ENCODE measurements at places on chromosomes 1 and 21.

- no peak for DNase-seq
Observed at GRCh38 chr1:214136324-214136919, 144.5 kb upstream of the SMYD2 start.

- DNase-seq, result no peak
Observed at GRCh38 chr1:17061892-17062291, 8.1 kb upstream of the SDHB start.

DNA sequence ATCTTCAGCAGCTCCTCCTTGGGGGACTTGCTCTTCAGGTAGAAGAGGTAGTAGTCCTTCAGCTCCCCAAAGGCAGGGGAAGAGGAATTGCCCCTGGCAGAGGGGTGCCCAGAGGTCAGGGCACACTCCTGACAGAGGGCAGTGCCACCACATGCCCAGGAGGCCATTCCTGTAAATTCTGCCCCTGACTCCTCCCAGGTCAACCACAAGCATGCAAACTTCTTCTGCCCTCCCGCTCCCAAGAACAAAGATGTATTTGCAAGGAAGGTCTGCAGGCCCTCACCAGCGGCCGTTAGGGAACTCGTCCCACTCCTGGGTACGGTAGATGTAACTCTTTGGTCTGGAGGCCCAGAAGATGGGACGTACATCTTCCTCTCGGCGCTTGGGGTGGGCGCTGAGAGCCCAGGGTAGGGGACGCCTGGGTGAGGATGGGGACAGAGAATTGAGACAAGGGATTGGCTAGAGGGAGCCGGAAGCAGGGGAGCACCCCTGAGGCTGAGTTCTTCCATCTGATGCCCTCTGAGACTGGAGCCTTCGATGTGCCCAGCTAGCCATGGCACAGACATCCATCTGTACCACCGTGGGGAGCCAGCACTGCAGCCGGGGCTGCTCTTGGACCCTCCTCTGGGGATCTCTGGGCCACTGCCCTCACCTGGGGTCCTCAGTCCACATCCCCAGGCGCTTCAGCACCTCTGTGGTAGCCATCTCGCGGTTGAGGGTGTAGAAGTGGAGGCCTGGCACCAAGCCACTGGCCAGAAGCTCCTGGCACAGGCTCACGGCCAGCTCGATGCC, 11.1 kb downstream of the MTHFR start:
- no peak for DNase-seq

DNA sequence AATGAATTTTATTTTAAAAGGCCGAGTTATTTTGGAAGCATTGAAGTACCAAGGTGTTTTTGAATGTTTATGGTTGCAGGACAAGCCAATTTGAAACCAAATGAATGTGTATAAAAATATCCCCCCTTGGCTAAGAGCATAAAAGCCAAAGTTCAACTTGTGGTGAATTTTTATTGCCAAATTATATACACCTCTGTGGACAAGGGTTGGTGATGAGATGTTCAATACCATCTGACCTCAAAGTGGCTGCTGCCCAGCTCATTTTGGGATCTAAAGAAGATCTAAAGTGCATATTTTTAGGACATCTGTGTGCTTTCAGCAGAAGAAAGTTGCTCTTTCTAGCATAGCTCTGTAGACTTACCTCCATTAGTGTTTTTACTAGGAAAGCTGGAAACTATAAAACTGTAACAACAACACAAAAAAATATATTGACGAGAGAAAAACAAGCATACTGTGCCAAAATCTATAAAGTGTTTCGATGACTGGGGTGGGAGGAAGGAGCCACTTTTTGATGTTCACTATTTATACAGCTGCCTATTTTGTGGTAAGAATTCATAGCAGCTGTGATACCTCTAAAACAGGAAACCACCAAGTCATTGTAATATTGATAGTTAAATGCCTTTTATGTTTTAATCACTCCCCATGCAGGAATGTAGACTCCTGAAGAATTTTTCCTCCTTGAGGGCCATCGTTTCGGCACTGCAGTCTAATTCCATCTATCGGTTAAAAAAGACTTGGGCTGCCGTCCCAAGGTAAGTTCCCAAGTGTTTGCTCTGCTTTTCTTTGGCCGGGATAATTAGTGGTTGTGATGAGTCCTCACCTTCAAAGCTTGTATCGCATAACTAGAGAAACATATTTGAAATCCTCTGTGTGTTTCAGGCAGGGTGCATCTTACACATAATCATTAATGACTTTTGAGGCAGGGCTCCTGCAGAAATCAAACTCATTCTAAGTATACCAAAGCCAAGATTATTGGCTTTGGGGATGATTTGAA, 83.2 kb downstream of the RGL1 start:
- DNase-seq, result no peak

Measured in germinal center (tissue), 1 donor.